ENCODE measurements at places on chromosomes 3 and 15.

- DNase-seq, result no peak
Observed at GRCh38 chr15:29162411-29162810, 107.2 kb downstream of the NSMCE3 start.

DNA sequence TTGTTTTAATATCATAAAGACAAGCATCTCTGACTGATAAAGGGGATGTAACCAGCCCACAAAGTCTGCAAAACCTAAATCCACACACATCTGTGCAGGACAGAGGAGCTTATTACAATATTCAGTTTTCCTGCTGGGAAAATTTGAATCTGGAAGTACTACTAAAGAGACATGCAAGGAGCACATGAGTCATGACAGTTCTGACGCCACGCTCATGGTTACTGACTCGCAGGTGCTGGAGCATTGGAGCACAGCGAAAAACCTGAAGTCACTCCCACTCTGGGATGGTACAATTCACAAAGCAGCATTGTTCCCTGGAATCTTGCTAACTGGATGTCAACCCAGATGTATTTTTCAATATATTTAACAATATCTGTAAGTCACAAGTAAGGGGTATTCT is 7.6 kb upstream of the ISL2 start:
- no peak for DNase-seq

- DNase-seq, result no peak
Observed at GRCh38 chr15:54836052-54836795, 360.5 kb downstream of the RSL24D1 start.

DNA sequence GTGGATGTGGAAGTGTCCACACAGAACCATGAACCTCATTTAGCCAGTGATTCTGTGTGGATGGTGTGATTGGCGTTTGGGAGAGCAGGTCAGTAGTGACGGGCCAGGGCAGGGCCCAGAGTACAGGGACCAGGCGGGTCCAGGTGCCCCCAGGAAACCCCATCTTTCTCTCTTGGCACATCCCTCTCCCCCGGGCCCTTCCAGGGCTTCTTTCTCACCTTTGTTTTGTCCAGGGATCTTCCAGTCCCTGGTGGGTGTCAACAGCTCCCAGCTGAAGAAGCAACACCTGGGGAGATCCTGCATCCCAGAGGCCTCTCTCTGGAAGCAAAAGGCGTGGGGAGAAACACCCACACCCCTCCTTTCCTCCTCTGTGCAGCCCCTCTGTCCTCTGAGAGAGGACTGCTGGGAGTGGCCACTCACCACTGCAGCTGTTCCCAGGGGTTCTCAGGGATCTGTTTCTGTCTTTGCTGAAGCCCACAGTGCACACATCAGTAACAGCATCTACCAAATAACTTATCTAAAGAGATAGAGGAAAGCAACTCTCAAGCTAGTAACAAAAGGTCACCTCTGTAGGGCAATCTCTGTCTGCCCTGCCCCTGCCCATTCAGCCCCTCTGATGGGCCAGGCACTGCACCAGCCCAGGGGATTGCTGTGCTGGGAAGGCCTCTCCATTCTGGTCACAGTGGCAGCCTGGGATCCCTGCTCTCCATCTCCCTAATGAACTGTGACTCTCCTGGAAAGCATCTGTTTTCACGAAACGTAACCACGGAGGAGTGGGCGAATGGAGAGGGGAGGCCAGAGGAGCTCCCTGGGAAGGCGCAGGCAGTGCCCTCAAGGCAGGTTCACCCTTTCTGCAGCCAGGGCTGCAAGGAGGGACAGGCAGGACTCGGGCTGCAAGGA is 98.3 kb upstream of the ALDH1A3 start:
- no peak for DNase-seq

DNA sequence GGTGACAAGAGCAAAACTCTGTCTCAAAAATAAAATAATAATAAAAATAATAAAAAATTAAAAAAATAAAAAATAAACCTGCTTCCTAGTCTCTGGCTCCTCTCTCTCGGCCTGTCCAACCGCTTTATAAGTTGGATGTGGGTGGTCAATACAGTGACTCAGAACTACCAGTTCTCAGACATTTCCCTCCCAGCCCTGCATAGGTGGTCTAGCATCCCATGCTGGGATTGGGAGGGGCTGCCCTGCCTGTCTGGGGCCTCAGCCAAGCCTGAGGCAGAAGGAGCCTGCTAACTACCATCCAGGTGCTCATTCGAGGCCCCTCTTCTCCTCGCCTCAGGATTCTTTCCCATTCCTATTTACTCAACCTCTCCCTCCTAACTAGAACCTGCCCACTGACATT is 33.3 kb upstream of the BLM start:
- DNase-seq, result no peak

GRCh38 chr3:25945836-25946235 is 155.9 kb downstream of the OXSM start:
- no peak for DNase-seq

GRCh38 chr3:8990266-8991215 is 27.3 kb upstream of the RAD18 start:
- DNase-seq, result no peak

DNA sequence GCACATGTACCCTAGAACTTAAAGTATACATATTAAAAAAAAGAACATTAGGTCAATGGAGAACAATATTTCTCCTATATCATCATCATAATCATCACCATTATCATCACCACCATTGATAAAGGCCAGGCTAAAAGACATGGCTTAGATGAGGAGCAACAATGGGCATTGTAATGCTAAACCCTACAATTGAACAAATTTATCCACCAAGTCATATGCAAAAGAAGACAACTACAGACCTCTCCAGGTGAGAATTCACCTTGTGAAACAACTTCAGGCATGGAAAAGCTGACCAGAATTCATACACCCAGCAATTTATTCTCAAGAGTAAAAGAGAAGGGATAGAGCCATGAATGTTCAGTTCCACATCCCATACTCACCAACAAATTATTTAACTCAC is 46.3 kb upstream of the BBX start:
- no peak for DNase-seq

GRCh38 chr3:55144015-55144673 is 216.3 kb upstream of the LRTM1 start:
- no peak for DNase-seq

- no peak for DNase-seq
Observed at GRCh38 chr3:172647823-172648222, 63.0 kb downstream of the NCEH1 start.

DNA sequence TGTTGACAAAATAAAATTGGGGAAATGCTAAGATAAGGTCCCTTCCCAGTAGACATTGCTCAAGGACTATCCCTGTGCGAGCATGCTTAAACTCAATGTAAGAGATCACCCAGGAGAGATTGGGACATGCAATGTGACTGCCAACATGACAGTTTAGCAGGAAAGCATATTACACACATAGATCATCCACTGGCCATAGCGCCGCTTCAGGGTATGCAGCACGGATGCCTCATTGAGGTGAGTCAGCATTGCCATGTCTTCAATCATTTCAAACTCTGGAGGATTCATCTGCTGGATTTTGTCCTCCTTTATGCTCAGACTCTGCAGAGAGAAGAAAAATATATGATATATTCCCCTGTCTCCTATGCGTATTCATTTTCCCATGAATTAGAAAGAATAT is 8.9 kb downstream of the MYH15 start:
- no peak for DNase-seq

DNA sequence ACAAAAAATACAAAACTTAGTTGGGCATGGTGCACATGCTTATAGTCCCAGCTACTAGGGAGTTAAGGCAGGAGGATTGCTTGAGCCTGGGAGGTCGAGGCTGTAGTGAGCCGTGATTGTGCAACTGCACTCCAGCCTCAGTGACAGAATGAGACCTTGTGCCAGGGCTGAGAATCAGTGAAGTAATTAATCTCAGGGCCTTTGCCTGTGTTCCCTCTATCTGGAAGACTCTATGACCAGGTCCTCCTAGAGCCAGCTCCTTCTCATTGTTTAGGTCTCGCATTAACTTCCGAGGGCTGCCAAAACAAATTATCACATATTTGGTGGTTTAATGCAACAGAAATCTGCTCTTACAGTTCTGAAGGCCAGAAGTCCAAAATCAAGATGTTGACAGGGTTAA is 41.4 kb upstream of the FLNB start:
- no peak for DNase-seq

GRCh38 chr3:17489139-17489538 is 253.3 kb downstream of the TBC1D5 start:
- no peak for DNase-seq

DNA sequence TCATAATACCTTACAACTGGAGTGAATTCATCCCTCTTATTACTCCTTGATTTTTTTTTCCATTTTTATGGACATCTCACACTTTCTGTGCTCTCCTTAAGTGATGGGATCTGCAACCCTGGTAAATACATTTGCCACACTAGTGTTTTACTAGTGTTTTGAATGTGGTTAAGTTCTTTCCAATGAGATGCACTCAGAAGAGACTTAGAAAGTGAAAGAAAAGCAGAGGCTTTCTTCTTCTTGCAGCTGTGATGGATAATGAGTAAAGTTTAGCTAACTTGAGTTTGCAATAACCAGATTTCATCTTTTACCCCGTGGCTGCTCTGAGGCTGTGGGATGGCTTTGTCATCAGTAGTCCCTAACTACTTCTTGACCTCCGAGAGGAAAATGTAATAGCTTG is 1248.4 kb downstream of the NSUN3 start:
- no peak for DNase-seq

DNA sequence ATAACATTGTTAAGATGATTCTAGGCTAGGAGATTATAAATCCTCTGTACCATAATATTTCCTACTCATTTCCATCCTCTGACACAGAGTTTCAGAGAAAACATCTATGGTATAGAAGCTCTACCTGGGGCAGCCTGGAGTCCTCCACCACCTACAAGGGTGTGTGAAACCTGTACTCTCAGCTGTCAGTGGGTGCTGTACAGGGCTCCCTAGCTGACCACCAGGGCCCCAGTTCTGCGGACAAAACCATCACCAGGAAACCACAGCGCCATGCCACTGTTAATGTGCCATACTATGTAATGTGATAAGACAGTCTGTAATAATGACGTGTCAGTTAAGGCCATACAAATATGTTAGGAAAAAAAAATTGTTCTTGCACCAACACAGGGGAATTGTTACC is 7.1 kb downstream of the RORA start:
- no peak for DNase-seq

DNA sequence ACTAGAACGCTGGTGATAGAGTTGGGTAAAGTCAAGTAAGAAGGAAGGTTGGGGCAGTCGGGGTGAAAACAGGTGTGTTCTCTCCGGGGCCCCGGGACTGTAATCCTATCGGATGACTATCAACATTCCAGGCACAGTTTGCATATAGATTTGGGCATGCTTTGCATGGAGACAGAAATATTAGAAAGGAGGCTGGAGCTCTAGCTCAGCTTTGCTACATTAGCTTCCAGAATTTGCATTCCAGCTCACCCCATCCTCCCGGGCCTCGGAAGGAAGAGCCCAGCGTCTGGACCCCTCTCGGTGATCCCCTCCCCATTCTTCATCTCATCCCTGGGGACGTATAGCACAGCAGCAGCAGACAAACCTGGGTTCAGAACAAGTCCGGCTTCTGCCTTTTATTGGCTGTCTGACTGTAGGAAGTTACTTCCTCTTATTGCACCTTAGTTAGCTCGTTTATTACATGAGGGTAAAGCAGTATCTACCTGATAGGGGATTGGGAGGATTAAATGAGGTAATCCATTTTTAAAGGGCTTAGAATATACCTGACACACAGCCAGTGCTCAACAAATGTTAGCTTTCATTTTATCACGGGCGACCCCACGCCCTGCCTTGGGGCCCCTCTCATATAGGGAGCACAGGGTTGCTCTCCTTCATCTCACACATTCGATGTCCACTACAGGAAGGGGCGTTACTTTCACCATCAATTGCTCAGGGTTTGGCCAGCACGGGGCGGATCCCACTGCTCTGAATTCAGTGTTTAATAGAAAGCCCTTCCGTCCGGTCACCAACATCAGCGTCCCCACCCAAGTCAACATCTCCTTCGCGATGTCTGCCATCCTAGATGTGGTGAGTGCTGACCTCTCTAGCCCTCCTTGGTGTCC is 3.2 kb downstream of the HTR3E start:
- DNase-seq, result no peak

DNA sequence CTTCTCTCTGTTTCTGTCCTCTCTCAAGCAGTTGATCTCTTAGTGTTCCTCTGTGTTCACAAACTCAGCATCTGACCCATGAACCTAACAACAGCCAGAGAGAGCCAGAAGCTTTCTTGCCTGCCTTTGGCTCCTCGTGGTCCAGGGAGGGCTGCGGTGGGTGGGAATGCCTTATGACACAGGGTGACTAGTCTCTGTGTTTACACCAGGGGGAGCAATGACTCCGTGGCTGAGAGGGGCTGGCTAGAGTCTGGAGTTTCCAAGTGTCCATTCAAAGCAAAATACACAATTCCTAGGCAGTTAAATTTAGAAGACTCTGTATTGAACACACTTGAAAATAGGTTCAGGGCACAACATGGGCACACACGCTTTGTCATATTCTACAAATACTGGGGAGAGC is 370.0 kb upstream of the FRG2C start:
- no peak for DNase-seq

DNA sequence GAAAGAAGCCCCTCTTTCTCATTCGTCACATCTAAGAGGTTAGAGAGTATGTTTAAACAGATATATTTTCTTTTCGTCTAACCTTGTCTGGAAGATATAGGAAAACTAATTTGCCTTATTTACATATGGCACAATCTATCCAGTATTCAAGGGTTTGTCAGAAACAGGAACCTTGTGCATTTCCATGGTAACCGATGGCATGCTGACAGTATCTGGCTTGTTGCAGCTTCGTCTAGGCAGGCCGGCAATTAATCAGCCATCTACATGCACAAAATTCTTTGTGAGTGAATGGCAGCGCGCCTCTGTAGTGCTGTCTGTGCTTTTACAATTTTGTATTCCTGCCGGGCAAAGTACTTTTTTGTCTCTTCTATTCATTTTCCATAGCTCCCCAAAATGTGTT is 294.0 kb upstream of the SOX2 start:
- no peak for DNase-seq

DNA sequence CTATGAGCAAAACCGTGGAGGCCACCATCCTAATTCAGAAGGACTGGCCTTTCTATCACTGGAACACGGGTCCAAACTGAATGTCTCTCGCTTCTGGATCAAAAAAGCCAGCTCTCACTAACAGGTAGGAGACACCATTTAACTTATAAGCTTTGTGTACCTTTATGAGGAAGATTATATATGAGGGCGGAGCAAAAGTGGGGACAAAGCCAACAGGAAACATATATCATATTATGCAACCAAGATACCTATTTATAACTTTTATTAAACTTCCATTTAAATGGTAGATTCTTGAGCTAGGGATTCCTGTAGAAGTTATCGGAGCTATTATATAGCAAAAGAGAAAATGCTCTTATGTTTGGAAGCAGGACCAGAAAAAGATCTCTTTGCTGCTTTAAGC is 78.4 kb downstream of the IGF2BP2 start:
- DNase-seq, result no peak

GRCh38 chr15:78682004-78682651 is 41.1 kb upstream of the CHRNB4 start:
- no peak for DNase-seq

- no peak for DNase-seq
Observed at GRCh38 chr3:151383956-151384355, 597 bp downstream of the P2RY12 start.
